ENCODE measurements at places on chromosomes 2 and 18.

GRCh38 chr18:50647792-50648191 is 87.9 kb downstream of the MAPK4 start:
- DNase-seq, result no peak

GRCh38 chr2:100427627-100428258 is 10.3 kb upstream of the CHST10 start:
- DNase-seq, result no peak

DNA sequence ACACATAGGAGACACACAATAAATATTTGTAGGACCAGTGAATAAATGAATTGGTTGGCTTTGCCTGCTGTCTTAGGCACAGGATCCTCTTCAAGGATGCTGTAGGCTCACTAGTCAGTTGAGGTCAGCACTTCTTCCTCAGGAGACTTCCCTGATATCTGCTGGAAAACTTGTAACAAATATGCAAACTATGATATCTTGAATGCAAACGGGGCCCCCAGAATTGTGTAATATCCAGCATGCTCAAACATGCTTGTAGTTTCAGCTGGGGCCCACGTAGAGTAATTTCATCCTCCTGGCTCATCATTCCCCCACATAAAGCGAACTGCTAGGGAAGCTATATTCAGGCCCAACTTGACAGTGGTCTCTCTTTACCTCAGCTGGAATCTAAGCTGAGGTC is 43.6 kb downstream of the POLE4 start:
- no peak for DNase-seq

GRCh38 chr18:30280861-30281470 is 761.6 kb downstream of the DSC3 start:
- DNase-seq, result no peak

- DNase-seq, result no peak
These were observed 32.8 kb downstream of the GRHL1 start for GRCh38 chr2:9984217-9984739.

- no peak for DNase-seq
These were observed 32.8 kb downstream of the SOCS6 start for GRCh38 chr18:70321616-70322015.

DNA sequence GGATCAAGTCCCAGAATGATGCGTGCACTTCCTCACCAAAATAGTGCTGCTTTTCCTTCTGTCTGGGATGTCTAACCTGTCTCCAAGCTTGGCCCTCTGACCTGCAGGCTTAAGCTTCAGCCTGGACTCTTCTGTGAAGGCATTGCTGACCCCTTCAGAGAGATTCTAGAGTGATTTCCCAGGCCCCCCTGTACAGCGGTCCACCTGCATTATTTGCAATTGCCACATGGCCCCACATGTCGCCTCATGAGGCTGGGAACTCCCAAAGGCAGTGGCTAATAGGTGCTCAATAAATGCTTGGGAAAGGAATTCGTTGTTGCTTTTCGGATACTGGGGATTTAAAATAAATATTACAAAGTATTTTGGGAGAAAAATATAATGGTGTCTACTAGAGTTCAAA is 32.3 kb upstream of the MEP1B start:
- DNase-seq, result no peak

GRCh38 chr18:47283476-47283875 is 32.0 kb upstream of the SKOR2 start:
- DNase-seq, result no peak

DNA sequence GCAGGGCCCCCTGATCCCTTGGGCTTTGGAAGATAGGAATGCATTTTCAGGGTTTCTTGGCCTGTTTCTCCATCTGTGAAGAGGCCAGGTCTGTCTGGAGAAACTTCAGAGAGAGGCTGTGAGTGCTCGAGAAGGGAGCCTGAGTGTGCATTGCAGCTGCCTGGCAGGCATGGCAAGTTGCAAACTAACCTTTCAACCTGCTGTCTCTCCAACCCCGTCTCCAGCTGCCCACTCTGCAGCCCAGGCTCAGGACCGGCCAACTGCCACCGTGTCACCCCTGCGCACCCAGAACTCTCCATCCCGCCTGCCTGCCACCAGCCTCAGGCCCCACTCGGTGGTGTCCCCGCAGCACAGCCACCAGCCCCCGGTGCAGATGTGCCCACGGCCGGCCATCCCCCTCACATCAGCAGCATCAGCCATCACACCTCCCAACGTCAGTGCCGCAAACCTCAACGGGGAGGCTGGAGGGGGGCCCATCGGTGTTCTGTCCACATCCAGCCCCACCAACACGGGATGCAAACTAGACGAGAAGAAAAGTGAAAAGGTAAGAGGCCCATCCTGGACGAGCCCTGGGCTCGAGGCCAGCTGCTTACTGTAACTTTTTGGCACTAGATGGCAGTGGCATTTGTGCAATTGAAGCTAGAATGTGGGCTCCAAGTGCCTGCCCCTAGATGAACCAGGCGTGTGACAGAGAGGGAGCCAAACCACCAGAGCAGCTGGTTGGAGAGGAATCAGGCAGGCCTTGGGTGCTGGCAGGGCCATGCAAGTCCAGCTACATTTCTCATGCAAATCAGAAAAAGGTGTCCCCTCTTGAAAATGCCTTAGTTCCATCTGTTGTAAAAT is 164.6 kb downstream of the SEPTIN10 start:
- DNase-seq, result no peak

- DNase-seq, result no peak
These were observed 610.9 kb upstream of the SALL3 start for GRCh38 chr18:78368726-78369125.

- no peak for DNase-seq
These were observed 68.6 kb downstream of the CAMKMT start for GRCh38 chr2:44430342-44430741.

- no peak for DNase-seq
These were observed 66.5 kb downstream of the LNPK start for GRCh38 chr2:175935289-175936181.

GRCh38 chr2:33247365-33247764 is 229.1 kb upstream of the RASGRP3 start:
- DNase-seq, result no peak

DNA sequence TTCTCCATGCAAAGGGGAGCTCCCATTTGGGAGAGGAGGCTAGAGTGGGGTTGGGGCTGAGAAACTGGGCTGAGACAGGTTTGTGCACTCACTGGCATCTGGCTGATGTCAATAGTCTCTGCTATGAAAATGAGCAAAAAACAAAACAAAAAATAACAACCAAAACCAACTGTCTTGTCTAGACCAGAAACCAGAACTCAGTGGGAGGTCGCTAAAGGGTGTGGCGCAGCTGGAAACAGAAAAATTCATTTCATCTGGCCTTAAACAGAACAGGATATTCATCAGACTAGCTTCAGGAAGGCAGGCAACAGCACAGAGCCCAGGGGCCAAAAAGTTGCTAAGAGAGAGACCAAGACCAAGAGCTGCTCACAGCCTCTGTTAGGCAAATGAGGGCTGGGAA is 126.1 kb downstream of the THNSL2 start:
- DNase-seq, result no peak

DNA sequence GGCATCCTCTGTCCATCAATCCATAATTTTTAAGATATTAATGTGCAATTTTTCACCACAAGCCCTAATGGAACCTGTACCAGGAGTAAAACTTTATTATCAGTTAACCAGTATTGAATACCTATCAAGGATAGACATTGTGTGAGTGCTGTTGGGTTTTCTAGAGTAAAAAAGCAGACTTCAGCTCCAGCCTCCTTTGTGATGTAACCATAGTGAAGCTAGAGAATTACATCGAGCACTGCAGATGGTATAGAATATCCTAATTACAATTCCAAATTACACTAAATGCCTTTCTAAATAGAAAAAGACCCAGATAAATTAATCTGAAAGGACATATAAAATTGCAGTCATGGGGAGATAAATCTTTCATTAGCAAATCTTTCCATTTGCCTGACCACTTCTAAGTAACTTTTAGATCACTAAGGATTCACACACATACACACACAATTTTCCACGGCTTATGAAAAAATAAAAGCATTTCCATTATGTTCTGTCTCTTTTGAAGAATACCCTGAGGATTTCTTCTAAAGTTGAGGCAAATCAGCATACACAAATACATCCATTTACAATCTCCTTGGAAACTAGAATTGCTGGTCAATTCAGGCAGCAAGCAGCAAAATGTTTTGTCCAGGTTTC is 117.1 kb upstream of the TANK start:
- DNase-seq, result no peak

GRCh38 chr2:80889009-80889408 is 584.5 kb upstream of the LRRTM1 start:
- no peak for DNase-seq

- DNase-seq, result no peak
These were observed 683 bp upstream of the DNAJC27 start for GRCh38 chr2:24972315-24972961.

GRCh38 chr2:145715601-145716000 is 1195.7 kb upstream of the ZEB2 start:
- no peak for DNase-seq

- DNase-seq, result no peak
These were observed 48.1 kb downstream of the ATOH8 start for GRCh38 chr2:85801871-85802270.

DNA sequence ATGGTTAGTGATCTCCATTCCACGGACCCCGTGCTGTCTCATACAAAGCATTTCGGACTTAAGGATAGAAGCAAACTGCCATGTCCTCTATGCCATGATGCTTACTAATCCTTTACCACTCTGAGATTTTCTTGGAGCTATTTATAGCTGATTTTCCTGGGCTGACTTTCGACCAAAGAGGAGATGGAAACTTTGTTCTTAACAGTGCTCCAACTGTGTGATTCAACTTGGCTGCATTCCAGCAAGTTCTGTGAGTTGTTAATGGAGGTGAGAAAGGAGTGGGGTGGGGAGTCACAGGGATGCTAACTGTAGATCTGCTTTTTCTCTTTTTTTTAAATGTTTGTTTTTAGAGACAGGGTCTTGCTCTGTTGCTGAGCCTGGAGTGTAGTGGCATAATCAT is 45.5 kb upstream of the MSH2 start:
- DNase-seq, result no peak

- peak; percentile 82 for DNase-seq
These were observed 2.8 kb downstream of the GAREM2 start for GRCh38 chr2:26175466-26176278.

DNA sequence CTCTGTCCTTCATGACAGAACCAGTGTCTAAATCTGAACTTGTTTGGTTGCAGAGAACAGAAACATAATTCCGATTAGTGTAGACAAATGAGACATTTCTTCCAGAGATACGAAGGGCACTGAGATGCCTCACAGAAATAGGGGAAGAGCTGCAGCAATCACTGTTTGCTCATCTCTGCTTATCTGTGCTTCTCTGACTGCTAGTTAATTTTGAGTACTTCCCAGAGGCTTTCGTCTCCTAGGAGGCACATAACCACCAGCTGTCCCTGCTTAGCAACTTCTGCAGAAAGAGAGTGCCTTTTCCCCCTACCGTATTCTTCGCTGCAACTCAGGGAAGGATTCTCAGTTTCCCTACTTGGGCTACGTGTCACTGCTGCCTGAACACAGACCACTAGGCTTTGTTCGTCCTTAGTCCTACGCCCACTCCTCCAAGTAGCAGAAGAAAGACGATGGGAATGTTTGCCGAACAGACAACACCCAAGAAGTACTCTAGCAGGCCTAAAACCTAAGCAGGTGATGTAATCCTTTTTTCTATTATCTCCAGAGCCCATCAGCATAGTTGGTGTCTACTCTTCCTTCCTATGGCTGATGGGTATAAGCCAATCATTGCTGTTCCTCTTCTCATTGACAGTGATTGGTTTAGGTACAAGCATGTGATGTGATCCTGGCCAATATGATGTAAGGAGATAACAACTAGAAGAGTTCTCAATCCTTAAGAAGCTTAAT is 63.6 kb downstream of the TNP1 start:
- no peak for DNase-seq

- no peak for DNase-seq
These were observed 37.4 kb upstream of the RAPGEF4 start for GRCh38 chr2:172698041-172698863.

DNA sequence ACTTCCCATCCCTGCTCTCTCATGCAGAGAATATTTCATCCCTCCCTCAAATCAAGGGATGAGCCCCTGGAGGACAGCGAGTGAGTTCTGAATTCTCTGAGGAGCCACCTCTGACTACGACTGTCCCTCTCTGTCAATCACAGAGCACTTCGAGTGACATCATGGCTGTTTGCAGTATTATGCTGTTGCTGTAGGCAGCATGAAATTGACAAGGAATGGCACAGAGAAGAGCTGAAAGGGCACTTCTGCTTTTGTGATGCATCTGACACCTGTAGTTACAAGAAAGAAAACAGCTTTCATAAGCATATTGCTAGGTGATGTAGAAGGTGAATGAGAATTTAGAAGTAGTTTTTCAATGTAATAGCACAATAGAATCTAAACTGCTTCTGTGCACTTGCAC is 166.9 kb downstream of the ARHGAP15 start:
- no peak for DNase-seq

GRCh38 chr2:240731178-240731545 is 39.5 kb downstream of the AQP12A start:
- no peak for DNase-seq

DNA sequence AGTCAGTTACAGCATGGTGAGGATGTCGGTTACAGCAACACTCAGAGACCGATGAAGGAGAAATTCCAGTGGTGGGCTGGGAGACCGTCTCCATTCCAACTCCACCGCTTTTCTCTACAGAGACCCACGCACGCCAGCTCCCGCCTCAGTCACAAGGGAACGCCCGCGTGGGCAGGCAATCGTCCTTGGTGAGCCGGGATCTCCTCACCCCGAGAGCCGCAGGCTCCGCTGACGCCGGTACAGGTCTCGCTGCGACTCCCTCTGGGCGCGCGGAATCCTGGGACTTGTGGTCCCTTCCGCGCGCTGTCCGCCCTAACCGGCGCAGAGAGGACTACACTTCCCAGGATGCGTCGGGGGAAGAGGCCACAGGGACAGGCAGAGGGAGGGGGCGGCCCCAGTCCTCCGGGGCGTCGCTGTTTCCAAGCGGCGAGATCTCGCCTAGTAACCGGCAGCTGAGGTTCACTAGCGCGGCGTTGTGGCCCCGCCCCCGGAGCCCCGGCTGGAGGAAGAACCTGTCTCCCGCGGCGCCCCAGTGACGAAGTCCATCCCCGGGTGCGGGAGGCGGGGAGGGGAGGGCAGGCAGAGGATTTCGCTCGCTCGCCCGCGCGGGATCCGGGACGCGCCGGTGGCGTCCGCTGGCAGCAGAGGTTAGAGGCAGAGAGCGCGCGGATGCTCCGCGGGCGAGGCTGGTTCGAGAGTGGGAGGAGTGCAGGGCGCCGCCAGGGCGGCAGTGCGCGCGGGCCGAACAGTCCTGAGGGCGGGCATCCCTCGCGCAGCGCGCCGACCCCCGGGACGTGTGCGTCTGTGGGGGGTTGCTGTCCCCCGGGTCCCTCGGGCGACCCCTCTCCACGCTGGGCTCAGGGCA is at the start of gene EML6:
TSS of gene EML6 (plus strand) at position 532 of the 865 bp plus-strand sequence. CDS start 1,400 bp downstream, outside the sequence.
- peak; percentile 99 for DNase-seq

GRCh38 chr2:181152226-181152625 is 171.8 kb downstream of the UBE2E3 start:
- DNase-seq, result no peak

DNA sequence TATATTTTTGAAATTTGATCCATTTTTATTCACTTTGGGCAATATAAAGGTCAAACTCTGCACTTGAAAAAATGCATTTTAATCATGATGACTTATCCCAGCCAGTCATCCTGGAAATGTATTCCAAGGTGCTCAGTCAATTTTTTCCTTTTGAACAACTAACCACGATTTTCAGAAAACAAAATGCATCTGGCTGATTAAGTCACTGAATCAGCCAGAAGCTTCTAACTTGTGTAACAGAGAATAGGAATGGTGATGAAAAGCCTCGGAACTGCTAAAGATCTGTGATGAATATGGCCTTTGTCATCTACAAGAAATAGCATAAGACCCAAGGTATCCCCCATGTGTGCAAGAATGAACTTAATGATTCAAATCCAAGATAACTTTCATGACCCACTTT is 572.7 kb downstream of the EPHA4 start:
- no peak for DNase-seq

- DNase-seq, result no peak
These were observed 50.5 kb downstream of the ZFP36L2 start for GRCh38 chr2:43175876-43176275.
